Activated naive CD4-positive, alpha-beta T cell treated with anti-CD3 and anti-CD28 coated beads, Interleukin-2, amount 50 U/mL, for 72 hours (primary cell): ENCODE measurements at places on chromosomes 6 and 20. TPM values are rescaled to one million over a fixed set of nuclear protein-coding genes. Genes with fewer than 3 reads are reported as not detected.

Gene PTCRA
- not detected for total RNA-seq

- no peak for DNase-seq
Observed at GRCh38 chr6:107728564-107728897, 95.6 kb downstream of the SCML4 start.

Gene HSPA12B
- total RNA-seq = not detected

DNA sequence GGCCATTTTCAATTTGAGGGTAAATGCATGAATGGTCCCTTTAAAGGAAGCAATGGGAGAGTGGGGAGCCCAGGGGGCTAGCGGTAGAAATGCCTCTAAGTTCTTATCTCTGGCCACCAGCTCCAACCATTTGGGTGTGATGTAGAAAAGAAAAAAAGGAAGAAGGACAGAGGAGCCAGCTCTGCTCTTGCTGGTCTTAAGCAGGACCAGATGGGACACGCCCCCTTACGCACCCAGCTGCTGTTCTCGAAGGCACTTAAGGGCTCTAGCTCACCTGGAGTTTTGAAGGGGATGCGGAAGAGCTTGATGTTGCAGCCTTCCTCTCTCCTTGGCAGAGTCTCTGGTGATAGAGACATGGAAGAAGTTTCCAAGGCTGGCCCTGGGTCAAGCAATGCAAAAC is 59.5 kb upstream of the RNF144B start:
- no peak for DNase-seq

- no peak for DNase-seq
Observed at GRCh38 chr6:8982668-8983067, 547.3 kb upstream of the SLC35B3 start.

GRCh38 chr6:137738931-137739504 is 128.0 kb upstream of the TNFAIP3 start:
- DNase-seq = no peak

Gene CRISP1
- total RNA-seq = not detected

- DNase-seq = no peak
Observed at GRCh38 chr6:81214414-81215091, 537.9 kb downstream of the TENT5A start.

GRCh38 chr6:163414117-163414945 is at the start of gene QKI:
QKI (plus strand) TSS chr6:163414718; CDS start chr6:163415194, 476 bp downstream.
- DNase-seq = peak; percentile 78

GRCh38 chr6:108417027-108417426 is 122.2 kb downstream of the AFG1L start:
- DNase-seq = no peak

Gene IL20RA
- total RNA-seq = not detected

GRCh38 chr20:19934792-19935491 is 82.2 kb upstream of the NAA20 start:
- no peak for DNase-seq

DNA sequence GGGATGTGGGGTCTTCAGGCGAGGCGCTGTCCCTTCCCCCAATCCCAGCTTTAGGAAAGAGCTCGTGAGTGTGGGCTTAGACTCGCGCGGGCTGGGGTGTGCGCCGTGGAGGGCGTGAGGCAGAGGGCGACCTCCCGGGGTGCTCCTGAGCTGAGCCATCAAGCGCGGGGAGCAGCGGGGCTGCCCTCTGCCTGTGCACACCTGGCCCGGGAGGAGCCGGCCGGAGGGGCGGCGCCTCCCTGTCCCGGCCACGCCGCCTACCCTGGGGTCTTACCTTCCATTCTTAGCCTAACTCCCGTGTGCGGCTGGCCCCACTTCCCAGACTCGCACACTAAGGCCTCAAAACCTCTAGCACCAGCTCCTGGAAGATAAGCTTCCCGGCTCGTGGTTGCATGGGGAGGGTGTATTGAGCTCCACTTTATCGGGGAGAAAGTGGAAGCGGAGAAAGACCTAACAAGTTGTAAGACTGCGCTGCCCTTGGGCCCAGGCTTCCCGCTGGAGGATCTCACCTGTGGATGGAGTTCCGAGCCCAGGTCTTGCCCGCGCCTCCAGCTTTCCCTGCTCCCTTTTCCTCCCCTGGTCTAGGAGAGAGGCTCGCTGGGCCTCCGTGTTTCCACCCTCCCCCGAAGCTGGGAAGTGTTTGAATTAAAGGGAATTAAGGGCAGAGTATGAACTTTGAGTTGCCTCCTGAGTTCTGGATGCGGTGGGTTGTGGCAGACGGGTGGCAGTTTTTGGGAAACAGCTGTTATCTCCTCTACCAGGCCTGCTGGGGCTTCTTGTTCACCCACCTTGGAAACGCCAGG is 1.2 kb downstream of the DNMT3B start:
- no peak for DNase-seq

DNA sequence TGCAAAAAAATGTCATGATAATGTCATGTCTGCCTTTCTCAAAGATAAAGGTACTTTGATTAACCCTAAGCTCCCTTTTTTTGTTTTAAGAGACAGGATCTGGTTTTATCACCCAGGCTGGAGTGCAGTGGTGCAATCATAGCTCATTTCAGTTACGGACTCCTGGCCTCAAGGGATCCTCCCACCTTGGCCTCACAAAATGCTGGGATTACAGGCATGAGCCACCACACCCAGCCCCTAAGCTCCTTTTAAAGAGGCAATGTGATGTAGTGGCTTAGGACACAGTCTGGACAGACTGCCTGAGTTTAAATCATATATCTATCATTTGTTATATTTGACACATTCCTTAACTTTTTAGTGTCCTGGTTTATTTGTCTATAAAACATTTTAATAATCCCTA is 77.0 kb downstream of the FLRT3 start:
- DNase-seq = no peak

DNA sequence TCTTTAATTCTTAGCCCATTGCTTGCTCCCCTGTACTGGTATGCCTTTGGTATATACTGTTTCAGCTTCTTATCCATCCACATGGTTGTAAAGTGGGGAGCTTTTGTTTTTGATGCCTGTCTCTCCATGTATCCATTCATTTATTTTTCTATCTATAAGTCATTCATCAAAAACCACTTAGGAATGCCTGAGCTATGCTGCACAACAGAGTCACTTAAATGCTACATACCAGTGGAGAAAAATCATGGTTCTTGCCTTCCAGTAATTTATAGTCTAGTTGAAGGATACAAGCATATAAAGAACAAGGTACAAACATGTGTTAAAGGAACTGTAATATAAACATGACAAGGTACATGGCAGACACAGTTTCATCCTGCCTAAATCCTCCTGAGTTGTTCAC is 347.3 kb downstream of the NRN1 start:
- no peak for DNase-seq

- peak; percentile 78 for DNase-seq
Observed at GRCh38 chr6:27138837-27139755, 108.4 kb upstream of the PRSS16 start.

- DNase-seq = no peak
Observed at GRCh38 chr6:16450285-16450684, 211.9 kb downstream of the GMPR start.

DNA sequence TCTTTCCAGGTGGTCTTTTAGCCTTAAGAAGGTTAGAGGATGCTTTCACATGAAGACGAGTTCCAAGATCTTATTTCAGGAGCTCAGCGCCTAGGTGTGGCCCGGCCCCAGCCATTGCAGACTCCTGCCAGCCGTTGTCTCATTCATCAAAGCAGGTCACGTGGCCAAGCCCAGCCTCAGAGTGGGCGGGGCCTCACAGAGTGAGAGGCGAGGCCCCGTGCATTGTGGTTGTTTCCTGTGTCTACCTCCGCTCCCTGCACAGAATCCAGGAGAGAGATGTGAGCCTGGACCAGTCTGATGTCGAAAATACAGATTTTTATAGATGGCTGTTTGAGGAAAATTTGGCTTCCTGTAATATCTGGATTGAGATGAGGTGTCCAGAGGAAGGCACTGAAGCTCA is 49.2 kb upstream of the CST5 start:
- DNase-seq = no peak

GRCh38 chr6:135990439-135990838 is 138.9 kb downstream of the PDE7B start:
- DNase-seq = no peak

Gene DDX39B
- total RNA-seq = 569 TPM

Gene SLC24A3
- not detected for total RNA-seq

Gene KIF16B
- total RNA-seq = 8.9 TPM

DNA sequence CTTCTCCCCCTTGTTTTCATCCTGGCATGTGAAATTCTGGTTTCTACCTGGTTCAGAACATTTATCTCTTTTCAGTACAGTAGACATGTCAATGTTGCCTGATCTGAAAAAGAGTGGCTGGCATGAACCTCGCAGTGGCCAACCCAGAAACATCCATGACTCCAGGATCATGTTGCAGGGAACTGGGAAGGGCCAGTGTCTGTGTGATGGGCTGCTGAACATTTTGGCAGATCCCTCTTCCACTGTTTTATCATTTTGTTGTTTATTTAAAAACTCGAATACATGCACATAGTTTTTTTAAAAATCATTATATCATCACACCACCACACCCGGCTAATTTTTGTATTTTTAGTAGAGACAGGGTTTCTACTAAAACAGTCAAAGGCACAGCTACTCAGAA is 19.0 kb downstream of the WFDC3 start:
- no peak for DNase-seq

Gene NEDD9
- total RNA-seq = 11.0 TPM

DNA sequence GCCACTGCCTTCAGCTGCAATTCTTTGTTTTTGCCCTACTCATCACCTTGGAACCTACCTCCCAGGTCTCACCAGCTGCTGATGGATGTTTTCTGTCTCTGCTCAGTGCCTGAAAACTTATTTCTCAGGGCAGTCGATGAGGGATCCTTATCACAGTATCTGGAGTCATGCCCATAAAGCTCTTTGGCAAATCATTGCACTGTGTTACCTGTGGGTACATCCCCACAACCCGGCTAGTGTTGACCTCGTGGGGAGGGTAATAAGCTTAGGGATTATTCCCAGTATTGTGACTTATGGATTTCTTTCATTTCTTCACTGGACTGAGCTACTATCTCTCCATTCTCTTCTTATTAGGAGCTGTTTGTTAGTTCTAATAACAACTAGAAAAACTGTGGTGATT is 91.7 kb downstream of the ELOVL5 start:
- DNase-seq = no peak

Gene TBXT
- not detected for total RNA-seq

Gene GPR63
- total RNA-seq = 1.3 TPM

DNA sequence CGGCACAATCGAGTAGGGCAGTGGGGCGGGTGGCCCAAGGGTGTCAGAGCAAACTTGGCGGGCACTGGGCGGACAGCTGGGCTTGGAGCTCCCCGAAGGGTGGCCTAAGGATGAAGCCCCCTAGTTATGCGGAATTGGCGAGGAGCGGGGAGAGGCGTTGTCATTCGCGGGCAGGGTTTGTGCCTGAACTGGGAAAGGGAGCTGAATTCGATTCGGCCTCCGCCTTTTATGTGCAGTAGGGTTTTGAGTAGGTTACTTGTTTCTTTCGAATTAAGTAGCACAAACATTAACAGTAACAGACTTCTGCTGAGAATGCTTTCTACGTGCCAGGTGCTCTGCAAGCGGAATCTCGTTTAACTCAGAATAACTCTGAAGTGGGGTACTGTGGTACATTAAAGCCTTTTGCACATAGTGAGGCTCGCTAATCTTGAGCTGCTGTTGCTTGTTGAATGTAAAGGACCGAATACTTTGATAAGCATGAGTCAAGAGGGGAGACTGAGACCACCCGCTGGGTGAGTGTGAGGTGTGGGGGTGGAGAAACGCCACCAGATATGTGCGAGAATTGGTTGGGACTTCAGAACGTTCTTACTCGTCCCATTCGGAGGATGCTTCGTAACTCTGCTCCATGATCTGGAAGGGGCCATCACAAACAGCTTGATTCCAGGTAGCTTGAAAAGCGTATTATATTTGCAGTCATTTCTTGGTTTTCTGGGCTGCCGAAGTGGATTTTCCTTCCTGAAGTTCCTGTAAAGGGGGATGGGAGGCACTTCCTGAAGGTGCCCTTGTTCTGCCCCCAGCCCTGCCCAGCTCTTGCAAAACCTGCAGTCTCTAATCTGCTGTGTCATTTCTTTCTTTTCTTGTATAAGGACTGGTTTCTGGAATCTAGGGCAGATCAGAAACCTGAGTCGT is 833 bp downstream of the RAB5IF start:
- no peak for DNase-seq

Gene RIPPLY2
- total RNA-seq = not detected

Gene TGM3
- total RNA-seq = not detected

- DNase-seq = no peak
Observed at GRCh38 chr6:56902641-56903464, 52.1 kb upstream of the BEND6 start.

DNA sequence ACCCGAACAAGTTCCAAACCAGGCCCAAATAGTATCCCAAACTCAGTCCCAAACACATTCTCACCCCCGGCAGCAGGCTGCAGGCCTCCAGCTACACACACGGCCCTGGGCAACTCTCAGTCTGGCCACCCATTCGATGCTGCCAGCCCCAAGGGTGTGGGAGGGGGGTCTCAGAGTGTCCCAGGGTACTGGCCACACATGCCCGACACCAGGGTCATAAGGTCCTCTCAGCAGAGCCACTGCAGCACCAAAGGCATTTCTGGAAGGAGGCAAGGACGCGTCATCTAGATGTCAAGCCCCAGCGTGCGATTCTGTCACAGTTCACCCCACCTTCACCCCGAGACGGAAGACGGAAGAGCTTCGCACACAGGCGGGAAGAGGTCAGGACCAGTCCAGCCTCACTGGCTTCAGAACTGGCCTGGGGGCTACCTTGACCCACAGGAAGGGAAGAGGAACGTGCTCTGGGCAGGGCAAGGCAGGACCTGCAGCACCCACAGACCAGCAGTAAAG is 9.5 kb downstream of the MYL9 start:
- DNase-seq = no peak

- no peak for DNase-seq
Observed at GRCh38 chr6:11744753-11745152, 33.9 kb downstream of the ADTRP start.

- DNase-seq = no peak
Observed at GRCh38 chr6:150632785-150633485, 33.2 kb downstream of the PLEKHG1 start.

Gene PXMP4
- total RNA-seq = 10.3 TPM

Gene LPA
- not detected for total RNA-seq

GRCh38 chr6:110664933-110665332 is 150.3 kb downstream of the CDK19 start:
- DNase-seq = no peak

- no peak for DNase-seq
Observed at GRCh38 chr6:2630891-2631571, 119.7 kb downstream of the MYLK4 start.

Gene GJA10
- not detected for total RNA-seq
